ENCODE measurements at places on chromosomes 4 and X.

GRCh38 chr4:155552180-155552579 lies 114.5 kb upstream of the GUCY1A1 start:
- DNase-seq: no peak

DNA sequence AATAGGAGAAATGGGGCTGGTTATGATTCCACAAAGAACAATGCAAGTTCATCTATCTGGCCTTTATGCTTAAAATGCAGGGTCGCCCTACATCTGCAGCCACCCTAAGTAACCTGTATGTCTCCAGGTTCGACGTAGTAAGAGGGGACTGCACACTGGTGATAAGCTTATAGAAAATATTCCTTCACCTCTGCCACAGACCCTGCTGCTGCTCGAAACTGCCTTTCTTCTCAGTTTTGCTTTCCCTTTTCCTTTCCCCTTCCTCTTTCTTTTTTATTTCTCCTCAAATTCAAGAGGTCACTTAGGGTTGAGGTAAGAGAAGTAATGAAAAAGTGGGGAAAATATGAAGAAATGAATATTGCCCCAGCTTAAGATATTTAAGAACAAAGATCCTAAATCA lies 123.5 kb downstream of the DCHS2 start:
- no peak for DNase-seq

- no peak for DNase-seq
Observed at GRCh38 chrX:128807367-128807766, 715.9 kb downstream of the SMARCA1 start.

DNA sequence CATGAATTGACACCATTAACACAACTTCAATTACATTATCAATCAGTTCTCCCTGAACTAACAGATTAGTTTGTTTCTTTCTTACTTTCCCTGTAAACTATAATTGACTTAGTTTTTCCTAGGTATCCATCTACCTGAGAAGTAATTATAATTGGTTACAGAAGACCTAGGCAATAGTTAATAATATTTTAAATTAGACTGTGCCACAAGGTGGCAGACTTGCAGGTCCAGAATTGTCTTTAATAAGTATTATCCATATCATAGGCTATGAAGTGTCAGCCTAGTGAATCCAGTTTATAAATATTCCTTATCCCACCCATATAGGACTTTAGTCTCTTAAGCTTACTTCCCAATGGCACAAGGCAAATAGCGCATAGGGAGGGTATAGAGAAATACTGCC lies 48.9 kb upstream of the FAM47B start:
- no peak for DNase-seq

GRCh38 chrX:48683411-48683982 lies at the start of gene WAS:
WAS (plus strand) TSS chrX:48683799; CDS start chrX:48683854, 55 bp downstream.
- DNase-seq: no peak

GRCh38 chrX:39802354-39802753 lies 295.4 kb downstream of the BCOR start:
- no peak for DNase-seq

- DNase-seq: no peak
Observed at GRCh38 chr4:153159728-153160221, 44.5 kb upstream of the TRIM2 start.

DNA sequence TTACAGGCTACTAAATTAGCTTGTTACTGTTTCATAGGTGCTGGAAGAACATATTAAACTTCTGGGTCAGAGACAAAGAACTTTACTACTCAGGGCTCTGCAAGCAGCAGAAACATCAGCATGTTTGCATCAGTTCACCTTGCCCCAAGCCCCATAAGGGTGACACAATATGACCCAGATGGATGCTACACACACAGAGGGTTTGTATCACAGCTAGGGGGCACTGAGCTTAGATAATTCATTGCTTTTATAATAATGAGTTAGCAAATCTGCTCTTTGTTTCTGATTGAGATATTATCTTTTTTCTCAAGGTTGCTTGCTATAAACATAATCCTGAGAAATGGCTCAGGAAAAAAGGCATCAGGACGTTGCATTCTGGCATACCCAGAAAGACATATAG lies 4.8 kb upstream of the SYNPO2 start:
- DNase-seq: no peak

DNA sequence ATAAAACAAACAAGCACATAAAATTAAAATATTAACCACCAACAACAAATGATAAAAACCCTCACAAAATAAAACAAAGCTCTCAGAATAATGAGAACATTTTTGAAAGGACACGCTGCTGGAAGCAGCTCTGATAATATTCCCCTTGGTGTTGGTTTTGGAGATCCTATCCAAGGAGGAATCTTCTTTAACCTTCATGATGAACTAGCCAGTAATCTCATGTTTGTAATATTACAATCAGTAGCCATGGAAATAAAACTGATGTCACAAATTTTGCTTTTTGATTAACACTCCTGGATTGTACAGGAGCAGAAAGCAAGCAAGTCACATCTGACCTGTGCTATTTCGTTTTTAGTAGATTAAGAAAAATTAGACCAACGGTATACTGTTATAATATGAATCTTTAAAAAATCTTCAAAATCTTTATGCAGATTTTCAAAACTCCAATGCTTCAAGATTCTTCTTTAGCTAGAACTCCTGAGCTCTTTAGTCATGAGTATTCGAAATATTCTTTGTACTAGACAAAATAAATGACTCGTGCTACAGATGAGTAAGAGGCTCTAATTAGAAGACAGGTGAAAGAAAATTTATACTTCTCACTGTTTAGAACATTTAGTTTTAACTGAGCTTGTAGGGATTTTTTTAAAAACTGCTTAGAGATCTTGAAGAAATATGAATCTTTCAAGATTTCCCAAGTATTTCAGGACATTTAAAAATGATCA lies 154.1 kb downstream of the RASL11B start:
- DNase-seq: no peak

DNA sequence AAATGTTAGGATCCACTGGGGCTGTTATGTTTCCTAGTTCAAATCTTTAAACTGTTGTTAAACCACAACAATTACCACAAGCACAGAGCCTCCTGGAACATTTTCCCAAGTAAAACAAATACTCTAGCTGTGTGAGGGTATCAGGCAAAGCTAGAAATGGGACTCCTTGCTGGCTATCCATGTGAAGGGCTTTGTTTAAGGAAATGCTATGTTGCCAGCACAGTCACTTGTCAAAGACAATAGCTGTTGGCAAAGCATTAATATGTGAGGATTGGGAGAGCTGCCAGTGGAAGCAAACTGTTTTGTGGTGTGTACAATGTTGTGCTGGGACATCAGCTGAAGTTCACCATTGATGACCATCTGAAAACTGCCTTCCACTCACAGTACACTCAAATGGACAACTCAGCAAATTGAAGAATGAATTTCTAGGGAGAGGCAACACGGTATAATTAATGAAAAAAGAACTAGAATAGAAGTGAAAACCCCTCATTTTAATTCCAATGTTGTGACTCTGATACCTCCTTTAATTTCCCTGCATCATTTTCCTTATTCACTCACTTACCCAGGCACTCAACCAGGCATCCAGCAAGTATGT lies 100.8 kb downstream of the ANXA3 start:
- DNase-seq: no peak

DNA sequence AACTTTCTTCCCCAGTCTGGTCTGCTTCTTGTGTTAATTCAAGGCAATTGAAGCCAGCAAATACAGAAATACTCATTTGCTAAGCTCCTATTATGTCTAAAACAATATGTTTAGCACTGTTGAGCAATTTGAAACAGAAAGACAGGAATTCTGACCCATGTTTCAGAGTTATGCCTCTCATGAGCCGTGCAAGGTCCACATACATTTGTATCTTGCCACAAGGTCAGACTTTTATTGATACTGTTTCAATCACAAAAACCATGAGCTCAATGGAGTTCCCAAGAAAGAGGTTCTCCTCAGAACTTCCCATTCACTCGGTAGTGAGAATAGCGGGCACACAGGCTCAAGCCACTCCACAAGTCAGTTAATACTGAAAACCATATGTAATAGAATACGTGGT lies 47.6 kb upstream of the SPRY1 start:
- no peak for DNase-seq

DNA sequence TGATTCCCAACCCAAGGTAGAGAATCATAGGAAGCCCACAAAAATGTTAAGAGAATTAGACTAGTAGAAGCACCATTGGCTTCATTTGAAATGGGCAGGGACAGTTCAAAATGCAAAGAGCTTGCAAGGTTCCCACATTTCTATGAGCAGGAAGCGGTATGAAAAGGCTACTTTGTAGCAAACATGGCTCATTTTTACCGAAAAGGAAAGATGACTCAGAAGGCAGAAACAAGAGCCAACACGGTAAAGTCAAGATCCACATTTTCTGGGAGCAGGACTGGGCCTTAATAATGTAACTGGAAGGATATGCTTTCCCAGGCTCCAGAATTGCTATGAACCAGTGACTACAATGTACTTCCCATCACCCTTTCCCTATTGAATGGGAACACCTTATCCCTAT lies 89.5 kb downstream of the GLRA3 start:
- no peak for DNase-seq

GRCh38 chr4:185244763-185245162 lies 35.4 kb downstream of the SNX25 start:
- no peak for DNase-seq

- DNase-seq: no peak
Observed at GRCh38 chr4:146073517-146073916, 102.0 kb upstream of the LSM6 start.

DNA sequence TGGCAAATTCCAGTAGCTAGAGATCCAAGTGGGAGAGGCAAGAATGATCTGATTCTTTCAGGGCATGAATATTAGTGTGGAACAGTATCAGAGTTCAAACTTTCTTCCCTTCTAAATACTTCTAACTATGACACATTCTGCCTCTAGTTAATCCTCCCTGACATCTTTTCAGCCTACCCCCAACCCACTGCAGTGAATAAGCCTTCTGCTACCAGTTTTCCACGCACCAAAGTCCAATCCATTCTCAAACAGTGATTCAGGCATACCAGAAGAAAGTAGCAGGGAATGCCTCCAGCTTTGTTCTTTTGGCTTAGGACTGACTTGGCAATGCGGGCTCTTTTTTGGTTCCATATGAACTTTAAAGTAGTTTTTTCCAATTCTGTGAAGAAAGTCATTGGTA lies 155.4 kb upstream of the FTHL17 start:
- no peak for DNase-seq

DNA sequence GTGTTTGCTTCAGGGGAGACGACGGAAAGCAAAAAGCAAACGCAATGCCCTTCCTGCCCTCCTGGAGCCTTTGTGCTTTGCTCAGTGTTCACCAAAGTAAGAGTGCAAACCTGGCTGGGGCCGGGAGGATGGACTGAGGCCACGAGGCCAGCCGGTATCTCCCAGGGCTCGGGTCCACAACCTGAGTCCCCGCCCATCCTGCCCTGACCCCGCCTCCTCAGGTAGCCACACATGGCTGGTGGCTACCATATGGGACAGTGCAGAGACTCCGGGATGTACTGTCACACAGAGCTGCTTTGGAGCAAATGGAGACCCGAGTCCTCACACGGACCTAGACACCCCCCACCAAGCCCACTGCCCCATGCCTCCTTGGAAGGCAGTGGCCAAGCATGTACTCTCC lies 4.8 kb downstream of the ATP2B3 start:
- no peak for DNase-seq

- DNase-seq: no peak
Observed at GRCh38 chrX:142359331-142359730, 154.2 kb upstream of the MAGEC2 start.

DNA sequence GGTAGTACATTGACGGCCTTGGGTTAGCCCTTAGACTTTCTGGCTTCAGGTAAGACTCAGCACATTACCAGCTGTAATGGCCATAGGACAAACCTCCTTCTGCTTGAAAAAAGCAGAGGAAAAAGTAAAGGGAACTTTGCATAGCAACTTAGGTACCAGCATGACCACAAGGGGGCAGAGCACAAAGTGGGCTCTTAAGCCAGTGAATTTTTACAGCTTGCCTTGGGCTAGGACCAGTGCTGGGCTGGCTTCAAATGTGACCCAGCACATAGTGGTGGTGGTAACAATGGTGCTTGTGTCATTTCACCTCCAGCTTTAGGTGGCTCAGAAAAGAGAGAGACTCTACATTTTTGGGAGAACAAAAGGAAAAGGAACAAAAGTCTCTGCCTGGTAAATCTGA lies 66.1 kb downstream of the KLHL4 start:
- no peak for DNase-seq

- DNase-seq: no peak
Observed at GRCh38 chrX:39757971-39758370, 339.8 kb downstream of the BCOR start.

GRCh38 chr4:150080337-150080736 lies 2.1 kb downstream of the DCLK2 start:
- DNase-seq: no peak

- no peak for DNase-seq
Observed at GRCh38 chr4:27894951-27895350, 1034.3 kb downstream of the STIM2 start.

GRCh38 chr4:138845054-138845453 lies 170.5 kb upstream of the NOCT start:
- no peak for DNase-seq

GRCh38 chr4:152696764-152697261 lies 17.0 kb upstream of the TMEM154 start:
- DNase-seq: no peak

DNA sequence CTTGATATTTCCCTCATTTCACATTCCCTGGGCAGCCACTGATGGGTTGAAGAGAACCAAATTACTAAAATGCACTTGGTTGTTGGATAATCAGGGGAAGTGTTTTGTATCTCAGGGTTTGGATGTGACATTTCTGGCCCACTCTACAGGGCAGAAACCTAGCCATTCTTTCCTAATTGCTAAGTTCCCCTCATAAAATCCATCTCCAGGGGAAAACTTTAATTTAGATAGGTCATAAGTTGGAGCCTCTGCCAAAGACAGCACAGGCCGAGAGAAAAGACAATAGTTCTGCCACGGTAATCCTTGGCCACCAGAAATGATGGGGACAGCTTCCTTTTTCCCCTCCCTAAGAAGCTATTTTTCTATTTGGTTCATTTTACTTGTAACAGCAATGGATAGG lies 192.7 kb upstream of the C1QTNF7 start:
- no peak for DNase-seq

DNA sequence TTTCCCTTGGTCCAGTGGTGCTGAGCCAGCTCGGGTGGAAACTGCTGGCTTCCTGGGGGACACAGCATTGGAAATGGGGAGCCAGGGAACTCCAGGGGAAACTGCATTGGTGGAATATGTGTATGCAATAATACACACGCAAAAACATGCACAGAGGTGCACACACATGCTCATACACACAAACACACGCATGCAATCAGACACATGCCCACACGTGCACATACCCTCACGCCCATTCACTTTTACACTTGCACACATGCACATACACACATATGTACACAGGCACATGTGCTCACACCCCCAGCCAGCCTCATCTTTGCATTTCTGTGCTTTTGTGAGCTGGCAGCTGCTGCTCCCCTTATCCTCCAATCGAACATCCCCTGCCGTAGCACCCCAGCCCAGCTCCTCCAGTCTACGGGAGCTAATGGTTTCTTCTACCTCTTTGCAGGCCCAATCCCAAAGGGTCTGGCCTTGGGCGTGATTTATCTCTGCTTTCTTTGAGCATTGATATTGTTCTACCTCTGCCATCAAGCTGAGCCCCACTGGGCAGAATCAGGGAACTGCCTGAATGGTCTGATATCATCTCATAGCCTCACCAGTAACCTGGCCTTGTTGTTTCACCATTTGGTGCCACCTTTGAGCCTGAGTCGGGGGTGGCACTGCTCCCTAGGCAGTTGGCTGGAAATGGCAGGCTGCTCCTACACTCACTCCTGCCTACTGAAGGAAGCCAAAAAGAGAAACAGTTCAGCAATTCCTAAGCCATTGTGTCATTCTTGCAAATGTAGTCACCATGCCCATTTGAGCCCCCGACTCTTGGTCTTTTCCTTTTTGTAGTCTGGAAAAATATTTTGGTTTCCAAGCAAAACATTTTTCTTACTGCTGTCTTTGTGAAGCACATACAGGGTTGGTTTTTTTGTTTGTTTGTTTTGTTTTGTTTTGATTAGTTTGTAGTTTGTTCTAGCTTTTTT lies 104.4 kb upstream of the MAMLD1 start:
- no peak for DNase-seq

All from SW 1271 (cell line).